GM23338 (cell line): ENCODE measurements at places on chromosomes 2 and 18. TPM values are rescaled to one million over a fixed set of nuclear protein-coding genes. Genes with fewer than 3 reads are reported as not detected.

Gene NT5DC4
- polyA plus RNA-seq = not detected in 2 replicates

Gene VWC2L
- not detected in 2 replicates for polyA plus RNA-seq

Gene SOWAHC
- 7.0 and 7.4 TPM in 2 replicates for polyA plus RNA-seq

Gene IL1F10
- polyA plus RNA-seq = not detected in 2 replicates

Gene FLACC1
- 0.27 TPM in 1 of 2 replicates, not detected in the other for polyA plus RNA-seq

DNA sequence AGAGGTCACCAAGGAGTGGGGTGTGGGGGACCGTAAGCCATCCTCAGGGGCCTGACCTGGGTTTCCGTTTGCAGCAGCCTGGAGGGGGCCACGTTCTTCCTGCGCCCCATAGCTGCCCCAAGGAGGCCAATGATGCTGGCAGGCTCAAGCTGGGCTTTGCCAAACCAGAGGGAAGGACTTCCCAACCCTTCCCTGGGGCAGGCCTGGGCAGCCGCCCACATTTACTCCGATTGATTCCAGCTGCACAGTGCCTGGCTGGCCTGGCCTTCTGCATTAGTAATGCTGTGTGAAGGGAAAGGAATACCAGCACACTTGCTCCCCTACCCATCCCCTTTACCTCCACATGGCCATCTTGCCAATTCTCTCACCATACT lies 360.6 kb upstream of the SLC14A2 start:
- no peak for DNase-seq

- no peak for DNase-seq
These were observed 109.2 kb downstream of the COPS8 start for GRCh38 chr2:237194906-237195305.

DNA sequence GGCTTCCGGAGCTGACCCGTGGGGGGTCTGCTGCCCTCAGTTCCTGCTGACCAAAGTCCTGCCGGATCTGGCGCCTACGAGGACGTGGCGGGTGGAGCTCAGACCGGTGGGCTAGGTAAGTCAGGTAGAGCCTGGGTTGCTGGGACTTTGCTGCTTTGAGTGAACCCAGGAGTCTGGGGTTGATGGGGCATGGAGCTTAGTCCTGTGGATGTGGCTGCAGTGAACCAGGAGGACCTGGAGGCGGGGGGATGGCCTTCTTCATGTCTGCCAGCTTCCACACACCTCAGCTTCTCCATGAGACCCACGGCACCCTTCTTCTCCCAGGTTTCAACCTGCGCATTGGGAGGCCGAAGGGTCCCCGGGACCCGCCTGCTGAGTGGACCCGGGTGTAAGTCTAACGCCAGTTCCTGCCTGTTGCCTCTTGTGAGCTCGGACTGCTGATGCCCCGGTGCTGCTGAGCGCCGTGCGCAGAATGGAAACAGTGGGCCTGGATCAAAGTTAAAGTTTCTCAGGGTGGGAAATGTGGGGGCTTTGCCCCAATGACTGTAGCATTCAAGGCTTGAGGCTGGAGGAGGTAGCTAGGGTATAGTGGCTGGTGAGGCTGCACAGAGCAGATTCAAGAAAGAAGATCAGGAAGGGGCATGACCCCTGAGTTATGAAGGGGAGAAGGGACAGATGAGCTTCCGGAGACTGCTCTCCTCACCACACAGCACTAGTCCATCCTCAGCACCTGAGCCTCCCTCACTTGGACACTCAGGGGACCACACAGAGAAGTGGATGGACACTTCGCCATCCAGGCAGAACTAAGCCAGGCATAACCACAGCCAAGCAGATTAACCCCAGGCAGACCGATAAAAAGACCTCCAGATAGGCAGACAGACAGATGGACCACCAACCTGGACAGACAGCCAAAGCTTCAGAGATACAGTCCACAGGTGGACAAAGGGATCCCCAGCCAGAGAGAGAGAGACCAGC lies 17.3 kb downstream of the PTPN18 start:
- DNase-seq = no peak

DNA sequence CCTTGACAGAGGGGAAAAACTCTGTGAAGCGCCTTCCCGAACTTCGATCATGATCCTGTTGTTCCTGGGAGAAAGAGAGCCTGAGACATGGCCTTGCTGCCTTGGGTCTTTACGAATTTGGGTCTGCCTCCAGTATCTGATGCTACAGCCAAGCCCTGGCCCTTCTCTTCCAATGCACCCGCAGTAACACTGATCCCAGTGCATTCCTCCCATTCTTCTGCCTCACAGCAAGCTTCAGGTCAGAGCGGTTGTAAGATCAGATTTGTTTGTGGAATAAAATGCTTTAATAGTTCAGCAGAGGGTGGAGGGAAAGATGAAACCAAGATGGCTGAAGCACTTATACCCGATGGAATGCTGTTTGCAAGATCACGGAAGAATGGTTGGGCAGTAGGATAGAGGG lies 196.7 kb upstream of the SIX2 start:
- DNase-seq = no peak

DNA sequence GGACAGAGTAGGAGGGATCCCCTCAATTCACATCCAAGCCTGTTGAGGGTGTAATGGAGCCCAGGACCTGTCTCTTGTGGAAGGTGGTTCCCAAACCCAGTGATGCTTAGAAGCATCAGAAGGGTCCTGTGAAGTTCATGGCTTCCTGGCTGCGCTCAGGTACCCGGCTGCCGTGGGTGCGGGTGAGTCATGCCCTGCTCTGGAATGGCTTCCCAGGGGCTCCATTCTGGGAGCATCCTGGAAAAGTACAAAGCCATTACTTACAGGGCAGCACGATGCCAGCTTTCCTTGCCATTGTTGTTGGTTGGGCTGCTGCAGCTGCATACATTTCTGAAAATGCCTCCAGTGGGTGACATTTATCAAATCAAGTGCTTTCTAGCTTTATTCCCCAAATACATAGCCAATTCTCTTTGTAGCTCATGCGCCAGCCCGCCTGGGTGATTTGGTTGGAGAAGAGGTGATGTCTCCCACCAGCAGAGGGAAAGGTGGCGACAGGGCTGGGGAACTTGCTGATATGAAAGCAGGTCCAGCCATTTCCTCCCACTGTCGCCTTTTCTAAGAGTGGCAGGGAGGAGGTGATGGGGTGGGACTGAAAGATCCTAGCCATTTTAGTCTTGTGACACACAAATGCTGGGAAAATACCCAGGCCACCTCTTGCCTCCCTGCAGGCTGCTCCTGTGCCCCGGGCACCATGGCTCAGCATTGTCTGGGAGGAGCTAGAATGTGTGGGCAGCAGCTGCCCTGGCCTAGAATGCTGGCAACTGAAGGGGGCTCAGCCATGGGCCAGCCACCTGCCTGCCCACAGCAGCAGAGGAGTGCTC lies 65.9 kb upstream of the HPCAL1 start:
- DNase-seq = no peak

DNA sequence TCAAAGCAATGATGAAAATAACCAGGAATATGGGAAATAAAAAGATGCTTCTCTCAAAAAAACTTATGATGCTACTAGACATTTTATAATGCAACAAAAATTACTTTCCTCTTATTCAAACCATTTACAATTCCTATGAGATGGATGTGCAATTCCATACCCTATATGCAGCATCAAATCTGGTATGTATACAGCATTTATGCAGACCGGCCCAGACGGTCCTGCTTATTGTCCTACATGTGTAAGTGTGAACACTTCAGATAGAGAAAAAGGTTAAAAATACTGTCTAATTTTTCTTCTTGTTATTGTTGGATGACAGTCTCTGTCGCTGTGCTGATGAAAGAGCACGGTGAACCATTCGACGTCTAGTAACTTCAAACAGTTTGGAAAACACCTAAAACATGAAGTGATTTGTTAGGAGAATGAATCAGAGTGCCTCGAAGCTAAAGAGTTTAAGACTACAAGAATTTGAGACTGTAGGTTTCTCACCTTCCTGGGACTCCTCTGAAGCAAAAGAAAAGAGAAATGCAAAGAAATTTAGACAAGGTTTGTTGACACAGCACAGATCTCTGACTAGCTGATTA lies 80.8 kb downstream of the ATL2 start:
- DNase-seq = no peak

DNA sequence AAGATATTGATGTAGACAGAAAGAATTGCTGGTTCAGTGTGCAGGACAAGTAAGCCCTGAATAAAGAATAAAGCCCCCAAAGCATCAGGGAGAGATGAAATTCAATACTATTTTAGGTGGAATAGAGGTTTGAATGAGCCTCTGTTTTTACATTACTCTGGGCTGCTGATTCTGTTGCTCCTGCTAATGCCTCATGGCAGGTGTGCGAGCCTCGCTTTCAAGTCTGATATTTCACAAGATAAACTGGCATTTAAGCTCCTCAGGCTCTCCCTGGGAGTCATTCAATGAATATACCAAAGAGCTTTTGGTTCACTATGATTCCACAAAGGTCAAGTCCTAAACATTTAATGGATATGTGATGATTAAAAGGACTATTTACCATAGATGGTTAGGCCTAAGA lies 601.0 kb upstream of the SLC39A10 start:
- no peak for DNase-seq

DNA sequence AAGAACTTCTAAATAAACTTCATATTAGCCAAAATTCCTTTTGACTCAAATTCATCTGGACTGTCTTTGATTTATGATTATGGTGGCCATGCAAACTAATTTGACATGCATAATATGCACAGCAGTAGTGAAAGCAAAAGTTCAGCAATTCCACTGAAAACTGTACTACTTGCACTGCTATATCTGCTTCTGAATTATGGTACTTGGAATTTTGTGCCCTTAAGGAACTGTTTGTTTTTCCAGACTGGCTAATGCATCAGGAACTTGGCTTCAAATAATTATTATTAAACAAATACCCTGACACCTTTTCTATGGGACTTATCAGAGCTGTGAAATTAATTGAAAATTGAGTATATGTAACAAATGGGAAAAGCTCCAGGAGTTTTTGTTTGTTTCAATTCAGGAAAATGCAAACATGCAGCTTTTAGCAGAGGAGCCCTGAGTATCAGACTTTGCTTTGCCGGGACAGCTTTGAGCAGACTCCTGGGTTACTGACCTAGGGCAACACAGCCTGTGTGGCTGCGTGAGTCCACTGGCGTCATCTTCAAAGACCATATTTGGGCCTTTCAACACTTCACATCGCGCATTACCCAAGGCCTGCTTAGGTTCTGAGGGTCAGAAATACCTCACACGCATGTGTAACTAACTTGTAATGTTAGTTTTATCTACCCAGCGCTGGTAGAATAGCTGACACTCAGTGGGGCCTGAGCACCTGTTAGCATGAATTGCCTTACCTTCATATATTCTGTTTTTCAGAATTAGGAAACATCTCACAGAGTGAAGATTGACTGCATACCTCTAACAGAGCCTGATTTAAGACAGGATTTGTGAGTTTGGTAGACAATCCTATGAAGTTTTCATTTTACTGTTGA lies 35.4 kb downstream of the CFAP221 start:
- no peak for DNase-seq

DNA sequence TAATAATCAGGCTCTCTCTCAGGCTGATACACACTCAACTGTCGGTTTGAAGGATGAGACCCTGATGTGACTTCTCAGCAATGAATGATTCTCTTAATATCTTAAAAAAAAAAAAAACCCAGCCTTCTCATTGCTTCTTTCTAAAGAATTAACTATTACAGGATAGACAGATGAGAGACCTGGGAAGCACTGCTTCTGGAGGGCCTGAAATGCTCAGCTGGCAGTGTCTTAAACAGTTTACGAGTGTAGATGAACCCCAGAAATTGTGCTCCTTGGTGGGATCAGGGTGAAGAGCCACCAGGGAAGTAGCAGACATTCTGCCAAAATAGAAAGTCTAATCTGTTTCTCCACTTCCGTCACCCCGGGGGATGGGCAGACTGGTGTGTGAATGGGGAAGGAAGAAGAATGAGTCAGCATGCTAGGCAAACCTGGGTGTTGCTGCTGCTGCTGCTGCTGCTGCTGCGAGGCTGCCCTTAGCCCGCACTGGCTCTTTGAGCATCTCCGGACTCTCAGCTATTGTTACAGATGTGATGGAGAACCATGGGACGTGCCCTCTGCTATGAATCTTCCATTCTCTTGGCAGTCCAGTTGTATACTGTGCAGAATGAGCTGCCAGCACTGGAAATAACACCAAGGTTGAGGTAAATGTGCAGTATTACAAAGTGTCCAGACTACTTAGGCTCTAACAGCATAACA lies 158.4 kb downstream of the SETBP1 start:
- peak; percentile 37 for DNase-seq

DNA sequence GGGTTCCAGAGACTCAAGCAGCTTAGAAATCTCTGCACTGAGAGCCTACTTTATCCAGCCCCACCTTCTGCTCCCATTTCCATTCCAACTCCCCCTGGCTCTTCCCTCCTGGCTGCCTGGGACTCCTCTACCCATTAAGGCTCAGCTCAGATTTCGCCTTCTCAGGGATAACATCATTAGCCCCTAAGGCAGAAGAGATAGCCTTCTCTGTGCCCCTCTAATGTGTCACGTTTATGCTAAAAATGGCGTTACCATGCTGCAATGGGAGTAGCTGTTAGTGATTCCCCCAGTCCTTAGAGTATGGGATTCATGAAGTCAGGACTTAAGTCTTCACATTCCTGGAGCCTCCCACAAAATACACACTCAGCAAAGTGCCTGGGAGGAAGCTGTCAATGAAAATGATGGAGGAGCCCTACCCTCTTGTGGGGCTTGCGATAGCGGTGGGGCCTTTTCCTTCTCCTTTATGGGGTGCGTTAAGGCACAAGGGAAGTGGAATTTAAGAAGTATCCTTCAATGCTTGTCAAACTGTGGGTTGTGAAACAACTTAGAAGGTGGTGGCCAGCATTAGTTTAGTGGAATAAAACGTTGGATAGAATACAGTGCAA lies 144.7 kb upstream of the COPS8 start:
- DNase-seq = no peak

DNA sequence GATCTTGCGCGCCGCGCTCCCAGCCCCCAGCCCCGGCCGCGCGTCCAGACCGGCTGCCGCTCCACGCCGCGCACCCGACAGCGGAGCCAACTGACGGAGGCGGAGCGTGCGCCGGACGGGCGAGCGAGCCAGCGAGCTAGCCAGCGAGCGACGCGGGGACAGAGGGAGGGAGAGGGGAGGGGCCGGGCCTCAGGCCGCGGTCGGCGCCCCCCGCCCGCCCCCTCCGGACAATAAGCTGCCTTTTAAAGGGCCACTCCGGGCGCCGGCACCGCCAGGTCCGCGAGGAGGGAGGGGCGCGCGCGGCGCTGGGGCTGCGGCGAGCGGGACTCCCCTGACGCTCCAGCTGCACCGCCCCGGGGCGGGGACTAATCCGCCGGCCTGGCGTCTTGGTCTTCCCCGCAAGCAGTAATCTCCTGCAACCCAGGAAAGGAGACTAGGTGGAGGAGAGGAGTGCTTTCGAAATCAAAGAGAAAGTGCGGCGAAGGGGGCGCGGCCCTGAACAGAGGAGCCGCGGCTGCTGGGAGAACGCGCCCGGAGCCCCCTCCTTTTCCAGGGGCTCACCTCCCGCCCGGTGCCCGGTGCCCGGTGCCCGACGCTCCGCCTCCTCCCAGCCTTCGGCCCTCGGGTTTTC lies at the start of gene BIN1:
BIN1 (minus strand) TSS at position 164 of the 631 bp plus-strand sequence. CDS start 211 bp downstream, outside the sequence.
- DNase-seq = peak; percentile 90

GRCh38 chr18:55433648-55434047 lies 154.3 kb downstream of the TCF4 start:
- no peak for DNase-seq

GRCh38 chr2:188969236-188969635 lies 4.9 kb upstream of the COL3A1 start:
- DNase-seq = no peak

GRCh38 chr2:172986040-172986439 lies 89.6 kb upstream of the MAP3K20 start:
- no peak for DNase-seq

GRCh38 chr2:219576505-219577388 lies 4.6 kb downstream of the INHA start:
- peak; percentile 84 for DNase-seq
